Endodermal cell (in vitro differentiated cells): ENCODE measurements at places on chromosomes 11 and 22. TPM values are rescaled to one million over a fixed set of nuclear protein-coding genes. Genes with fewer than 3 reads are reported as not detected.

DNA sequence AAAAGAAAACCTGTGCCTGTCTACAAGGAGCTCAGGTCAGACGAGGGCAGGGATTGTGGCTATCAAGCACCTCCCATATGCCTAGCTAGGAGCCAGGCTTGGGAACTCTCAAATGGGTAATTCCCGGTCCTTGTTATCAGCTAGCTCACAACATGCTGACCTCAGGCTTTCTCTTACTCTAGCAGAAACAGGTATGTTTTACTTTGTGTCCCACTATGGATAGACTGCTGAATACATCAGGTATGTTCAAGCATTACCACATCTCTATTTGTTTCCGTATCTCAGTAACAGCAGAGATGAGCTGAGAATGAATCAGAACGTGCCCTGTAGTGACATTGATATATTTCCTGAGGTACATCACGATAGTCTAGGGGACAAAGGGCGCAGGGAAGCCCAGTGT lies 29.4 kb downstream of the SHISA8 start:
- DNase-seq = no peak

DNA sequence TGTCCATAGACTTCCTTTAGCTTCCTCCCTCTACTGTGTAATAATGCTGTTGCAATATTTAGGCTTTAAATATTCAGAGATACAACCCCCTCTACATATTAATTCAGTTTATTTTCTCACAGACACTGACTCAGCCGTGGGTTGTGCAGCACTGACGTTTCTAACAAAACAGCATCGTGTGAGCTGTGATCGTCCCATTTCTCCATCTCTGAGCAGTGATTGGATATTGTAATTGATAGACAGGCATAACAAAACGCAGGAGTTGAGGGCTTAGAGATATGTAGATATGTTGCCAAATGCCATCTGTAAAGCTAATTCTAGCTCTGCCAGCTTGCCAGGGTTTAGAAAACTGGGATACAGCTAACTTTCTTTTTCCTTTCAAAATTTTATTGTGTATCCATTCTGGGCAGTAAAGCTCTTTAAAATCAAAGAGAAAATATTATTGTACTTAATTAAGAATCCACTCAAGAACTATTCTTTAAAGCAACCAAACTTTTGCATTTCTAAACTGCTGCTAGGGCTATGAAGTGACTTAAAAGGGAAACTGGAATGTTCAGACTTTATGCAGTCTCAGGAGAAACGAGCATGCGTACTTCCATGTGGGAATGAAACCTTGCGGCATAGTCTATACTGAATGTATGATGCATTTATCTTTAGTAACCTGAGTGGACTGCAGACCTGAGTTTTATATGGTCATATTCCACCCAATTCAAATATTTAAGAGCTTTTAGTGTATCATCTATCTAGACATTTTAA lies 22.7 kb downstream of the BTBD10 start:
- peak; percentile 54 for DNase-seq

DNA sequence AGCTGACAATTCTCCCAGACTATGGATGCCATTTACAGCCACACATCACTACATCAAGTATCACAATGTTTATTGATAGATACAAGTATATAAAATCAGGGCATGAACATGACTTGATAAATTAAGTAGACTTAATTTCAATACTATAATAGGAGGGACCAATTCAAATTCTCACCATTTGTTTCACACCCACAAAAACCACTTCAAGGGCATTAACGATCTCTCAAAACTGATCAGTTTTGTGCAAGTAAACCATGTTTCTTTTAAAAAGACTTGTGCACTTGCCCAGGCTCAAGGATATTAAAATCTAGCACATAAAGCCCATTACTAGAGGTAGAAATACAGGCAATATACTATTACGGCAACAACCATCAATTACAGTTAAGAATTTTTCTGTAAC lies 11.7 kb downstream of the EIF4G2 start:
- no peak for DNase-seq

DNA sequence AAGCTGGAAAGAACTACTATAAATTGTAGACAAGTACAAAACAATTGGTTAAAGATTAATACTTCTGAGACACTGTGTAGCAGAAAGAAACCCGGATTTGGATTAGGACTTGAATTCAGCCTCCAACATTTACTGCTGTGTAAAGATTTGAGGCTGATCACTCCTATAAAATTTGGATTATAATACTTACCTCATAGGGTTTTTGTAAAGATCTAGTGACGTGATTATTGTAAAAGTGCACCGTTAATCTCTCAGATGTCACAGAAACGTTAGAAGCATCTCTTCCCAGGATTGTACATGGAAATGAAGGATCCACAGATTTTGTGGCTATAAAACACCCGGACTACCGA lies 323 bp upstream of the HIKESHI start:
- DNase-seq = no peak

DNA sequence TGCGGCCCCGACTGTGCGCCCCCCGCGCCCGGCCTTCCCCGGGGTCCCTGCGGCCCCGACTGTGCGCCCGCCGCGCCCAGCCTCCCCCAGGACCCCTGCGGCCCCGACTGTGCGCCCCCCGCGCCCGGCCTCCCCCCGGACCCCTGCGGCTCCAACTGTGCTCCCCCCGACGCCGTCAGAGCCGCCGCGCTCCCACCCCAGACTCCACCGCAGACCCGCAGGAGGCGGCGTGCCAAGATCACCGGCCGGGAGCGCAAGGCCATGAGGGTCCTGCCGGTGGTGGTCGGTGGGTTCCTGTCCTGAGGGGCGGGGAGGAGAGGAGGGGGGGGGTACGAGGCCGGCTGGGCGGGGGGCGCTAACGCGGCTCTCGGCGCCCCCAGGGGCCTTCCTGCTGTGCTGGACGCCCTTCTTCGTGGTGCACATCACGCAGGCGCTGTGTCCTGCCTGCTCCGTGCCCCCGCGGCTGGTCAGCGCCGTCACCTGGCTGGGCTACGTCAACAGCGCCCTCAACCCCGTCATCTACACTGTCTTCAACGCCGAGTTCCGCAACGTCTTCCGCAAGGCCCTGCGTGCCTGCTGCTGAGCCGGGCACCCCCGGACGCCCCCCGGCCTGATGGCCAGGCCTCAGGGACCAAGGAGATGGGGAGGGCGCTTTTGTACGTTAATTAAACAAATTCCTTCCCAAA lies 3.1 kb downstream of the DRD4 start:
- peak; percentile 74 for DNase-seq

DNA sequence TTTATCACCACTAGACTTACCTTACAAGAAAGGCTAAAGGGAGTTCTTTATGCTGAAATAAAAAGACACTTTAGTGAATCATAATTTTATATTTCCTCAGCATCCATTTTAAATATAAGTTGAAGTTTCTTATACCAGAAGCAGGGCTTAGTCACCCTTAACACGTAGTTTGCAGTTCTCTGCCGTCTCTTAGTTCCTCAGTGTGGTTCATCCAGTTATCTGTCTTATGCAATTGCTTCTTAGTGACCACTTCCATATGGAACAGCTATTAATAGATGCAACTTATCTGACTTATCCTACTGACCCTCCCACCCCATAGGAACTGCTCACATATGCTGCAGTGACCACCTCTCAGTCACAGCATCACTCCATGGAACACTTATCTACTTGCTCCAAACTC lies 11.7 kb upstream of the SLC36A4 start:
- no peak for DNase-seq

- DNase-seq = no peak
These were observed 1054.3 kb upstream of the TENM4 start for GRCh38 chr11:80495116-80495515.

GRCh38 chr11:83951521-83951920 lies 665.4 kb upstream of the CCDC90B start:
- DNase-seq = no peak

DNA sequence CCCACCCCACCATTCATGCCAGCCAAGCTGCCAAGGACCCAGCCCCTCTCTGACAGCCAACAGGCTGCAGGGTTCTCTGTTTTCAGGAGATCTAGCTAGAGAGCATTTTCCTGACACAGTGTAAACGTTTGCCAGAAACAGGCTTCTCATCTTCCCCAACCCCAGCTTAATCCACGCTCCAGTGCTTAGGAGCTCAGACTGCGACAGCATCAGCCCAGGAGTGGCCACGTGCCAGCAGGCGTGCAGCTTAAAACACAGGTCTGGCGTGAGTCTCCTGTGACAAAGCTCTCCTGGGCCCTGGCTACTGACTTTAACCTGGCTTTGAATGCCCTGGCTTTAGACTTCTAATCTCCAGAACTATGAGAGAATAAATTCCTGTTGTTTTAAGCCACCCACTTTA lies 66.6 kb downstream of the GALNT18 start:
- DNase-seq = no peak

GRCh38 chr22:48180631-48181030 lies 1418.2 kb downstream of the TBC1D22A start:
- no peak for DNase-seq

GRCh38 chr11:86403458-86403857 lies 28.8 kb downstream of the CCDC81 start:
- no peak for DNase-seq

- DNase-seq = no peak
These were observed 4.7 kb upstream of the GRAMD1B start for GRCh38 chr11:123425367-123425766.

GRCh38 chr11:8266246-8267241 lies 2.9 kb upstream of the LMO1 start:
- DNase-seq = peak; percentile 36

DNA sequence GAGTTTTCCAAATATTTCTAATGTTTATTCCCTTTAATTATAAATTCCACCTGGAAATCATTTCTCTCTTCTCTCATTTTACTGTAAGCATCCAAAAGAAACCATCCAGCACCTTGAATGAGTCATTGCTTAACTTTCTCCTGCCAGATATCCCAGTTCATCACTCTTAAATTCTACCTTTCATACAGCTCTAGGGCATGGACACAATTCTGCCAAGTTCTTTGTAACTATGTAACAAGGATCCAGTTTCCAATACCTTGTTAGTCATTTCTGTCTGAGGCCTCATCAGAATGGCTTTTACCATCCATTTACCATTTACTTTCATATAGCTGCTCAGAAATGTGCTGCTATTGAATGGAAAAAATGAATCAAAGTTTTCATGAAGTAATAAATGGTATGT lies 455.4 kb upstream of the TENM4 start:
- DNase-seq = no peak

The PANX3 gene
- total RNA-seq = not detected in 3 replicates

The NPTXR gene
- total RNA-seq = 2.1 and 2.3 TPM in 2 replicates

The SMIM35 gene
- total RNA-seq = not detected in 3 replicates
